Activated naive CD4-positive, alpha-beta T cell (primary cell): ENCODE measurements at places on chromosomes 3 and 15.

DNA sequence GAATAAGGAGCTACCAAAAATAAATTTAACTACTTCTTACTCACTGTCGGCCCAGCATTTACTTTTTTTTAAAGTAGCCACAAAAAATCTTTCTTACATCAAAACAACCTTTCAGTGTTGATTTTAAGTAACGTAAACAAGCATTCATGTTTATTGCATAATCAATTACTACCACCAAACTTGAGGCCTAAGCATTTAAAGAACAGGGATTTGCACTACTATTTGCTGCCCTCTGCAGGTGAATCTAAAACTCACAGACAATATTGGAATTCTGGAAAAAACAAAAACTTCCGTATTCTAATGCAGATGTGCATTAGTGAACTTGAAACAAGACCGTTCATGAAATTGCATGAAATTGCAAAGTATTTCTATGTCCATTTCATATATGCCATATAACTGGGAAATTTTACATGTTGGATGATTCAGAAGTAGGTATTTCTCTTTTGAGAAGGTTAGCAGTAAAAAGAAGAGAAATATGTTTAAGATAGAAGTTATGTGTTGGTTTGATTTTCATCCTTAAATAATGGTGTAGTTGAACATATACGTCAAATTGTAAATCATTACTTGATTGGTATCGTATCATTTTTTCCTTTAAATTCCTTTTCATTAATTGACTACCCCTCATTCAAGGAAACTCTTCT, 55.6 kb downstream of the CGGBP1 start:
- no peak for DNase-seq

GRCh38 chr3:161575901-161576300, 79.3 kb downstream of the OTOL1 start:
- no peak for DNase-seq

DNA sequence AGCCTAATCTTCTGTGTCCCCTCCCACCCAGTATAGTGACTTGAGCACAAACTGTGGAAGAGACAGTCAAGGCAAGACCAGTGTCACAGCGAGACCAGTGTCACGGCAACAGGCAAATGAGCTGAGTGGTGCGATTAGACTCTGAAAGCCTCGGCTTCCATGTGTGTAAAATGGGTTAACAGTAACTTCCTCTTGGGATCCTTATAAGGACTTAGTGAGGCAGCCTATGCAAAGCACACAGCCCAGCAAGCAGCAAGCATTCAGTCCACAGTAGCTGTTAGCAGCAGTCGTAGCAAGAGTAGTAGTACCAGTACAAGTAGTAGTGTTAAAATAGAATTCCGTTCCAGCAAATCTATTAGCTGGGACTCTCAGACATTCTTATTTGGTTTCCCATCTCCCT, 334.1 kb downstream of the GABRB3 start:
- DNase-seq, result no peak

DNA sequence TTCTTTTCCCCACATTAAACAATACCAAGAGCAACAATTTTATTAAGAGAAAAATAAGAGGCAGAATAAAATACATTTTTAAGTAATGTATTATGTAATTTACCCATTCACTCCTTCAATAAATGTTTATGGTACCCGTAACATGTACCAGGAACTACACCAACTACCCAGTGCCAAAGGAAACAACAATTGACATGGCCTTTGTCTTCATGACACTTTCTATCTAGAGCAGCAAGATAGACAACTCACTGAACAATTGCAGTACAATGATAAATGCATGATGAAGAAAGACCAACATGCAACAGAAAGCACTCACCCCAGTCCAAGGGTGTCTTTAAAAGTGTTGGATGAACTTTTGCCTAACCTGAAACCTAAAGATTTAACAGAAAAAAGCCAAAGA, 493.8 kb downstream of the IGSF11 start:
- DNase-seq, result no peak

DNA sequence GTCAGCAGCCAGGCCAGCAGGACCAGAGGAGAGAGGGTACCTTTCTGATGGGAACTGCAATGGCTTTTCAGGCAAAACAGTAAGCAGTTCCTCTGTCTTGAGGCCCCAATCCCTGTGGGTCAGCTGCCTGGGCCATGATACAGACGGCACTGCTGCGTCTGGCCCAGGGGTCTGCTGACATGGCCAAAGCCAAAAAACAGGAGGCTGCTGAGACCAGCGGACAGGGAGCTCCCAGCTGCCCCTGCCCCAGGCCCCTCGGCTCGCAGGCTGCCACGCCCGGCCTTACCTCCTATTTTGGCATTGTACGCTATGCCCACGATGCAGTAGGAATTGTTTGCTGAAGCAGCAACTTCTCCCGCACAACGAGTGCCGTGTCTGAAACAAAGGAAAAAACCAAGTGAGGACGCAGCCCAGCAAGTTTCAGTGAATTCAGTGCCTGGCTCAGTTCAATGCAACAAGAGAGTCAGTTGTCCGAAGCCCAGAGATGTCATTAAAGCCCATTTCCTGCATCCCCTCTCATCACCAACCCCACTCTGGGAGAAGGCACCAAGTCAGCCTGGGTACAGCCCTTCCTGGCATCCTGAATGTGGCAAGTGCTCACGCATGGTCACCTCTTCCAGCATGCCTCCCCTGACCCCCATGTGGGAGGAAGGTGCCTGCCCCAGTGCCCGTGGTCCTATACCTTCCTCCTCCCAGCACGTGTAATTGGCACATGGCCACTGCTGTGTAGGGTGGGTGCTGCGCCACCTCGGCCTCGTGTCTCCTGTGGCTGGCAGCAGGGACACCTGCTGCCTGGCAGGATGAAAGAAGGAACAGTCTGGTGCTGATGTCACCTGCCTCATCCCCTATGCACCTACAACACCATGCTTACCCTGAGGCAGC, 61.7 kb downstream of the PCSK6 start:
- no peak for DNase-seq
